HT1080 (cell line): ENCODE measurements at places on chromosomes 1 and 21.

GRCh38 chr1:41830726-41831125, 88.0 kb downstream of the HIVEP3 start:
- no peak for DNase-seq

DNA sequence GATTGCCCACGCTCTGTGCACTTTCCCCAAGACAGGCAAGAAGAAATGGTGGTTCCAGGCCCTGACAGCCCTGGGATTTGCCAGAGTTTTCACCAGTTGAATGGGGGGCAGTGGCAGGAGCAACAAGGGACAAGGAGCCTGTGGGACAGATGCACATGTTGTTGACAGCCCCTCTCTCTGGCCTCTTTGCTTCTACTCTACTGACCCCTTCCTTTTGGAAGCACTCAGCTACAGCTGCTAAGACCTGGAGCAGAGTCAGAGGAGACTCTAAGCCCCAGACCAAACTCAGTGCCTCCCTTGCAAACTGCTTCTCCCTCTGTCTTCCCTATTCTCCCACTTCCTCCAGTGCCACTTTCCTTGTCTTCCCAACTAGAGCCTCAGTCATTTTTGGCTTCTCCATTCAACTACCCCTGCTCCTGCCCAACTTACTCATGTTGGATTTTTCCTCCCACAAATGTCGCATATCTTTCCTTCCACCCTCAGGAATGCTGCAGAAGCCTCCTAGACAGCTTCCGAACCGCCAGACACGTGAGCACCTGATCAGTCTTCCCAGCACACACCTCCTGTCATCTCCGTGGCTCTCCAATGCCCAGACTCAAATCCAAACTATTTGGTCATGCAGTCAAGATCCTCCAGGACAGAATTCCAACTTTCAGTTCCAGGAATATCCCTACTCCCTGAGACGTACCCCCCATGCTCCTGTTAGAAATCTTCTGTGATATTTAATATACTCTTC, 9.1 kb downstream of the INKA2 start:
- no peak for DNase-seq

- DNase-seq = no peak
Observed at GRCh38 chr1:10204003-10204642, 6.2 kb upstream of the KIF1B start.

- DNase-seq = no peak
Observed at GRCh38 chr21:36576441-36576840, 96.5 kb upstream of the CLDN14 start.

DNA sequence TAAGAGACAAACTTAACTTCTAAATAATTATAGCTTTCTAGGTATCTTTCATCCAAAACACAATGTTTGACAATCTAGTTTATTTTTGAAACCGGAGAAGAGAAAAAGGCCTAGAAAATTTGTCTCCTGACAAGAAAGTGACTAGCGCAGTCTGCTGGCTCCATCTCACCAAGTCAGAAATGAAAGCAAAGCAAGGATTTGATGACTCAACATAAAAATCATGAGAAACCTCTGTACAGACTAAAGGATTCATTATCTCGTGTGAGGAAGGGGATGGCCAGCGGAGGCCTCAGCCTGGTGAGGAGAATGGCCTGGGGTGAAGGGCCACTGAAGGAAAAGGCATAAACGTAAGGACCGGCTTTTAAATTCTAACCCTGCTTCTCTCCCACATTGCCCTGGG, 20.0 kb upstream of the TSNAX start:
- DNase-seq = no peak

DNA sequence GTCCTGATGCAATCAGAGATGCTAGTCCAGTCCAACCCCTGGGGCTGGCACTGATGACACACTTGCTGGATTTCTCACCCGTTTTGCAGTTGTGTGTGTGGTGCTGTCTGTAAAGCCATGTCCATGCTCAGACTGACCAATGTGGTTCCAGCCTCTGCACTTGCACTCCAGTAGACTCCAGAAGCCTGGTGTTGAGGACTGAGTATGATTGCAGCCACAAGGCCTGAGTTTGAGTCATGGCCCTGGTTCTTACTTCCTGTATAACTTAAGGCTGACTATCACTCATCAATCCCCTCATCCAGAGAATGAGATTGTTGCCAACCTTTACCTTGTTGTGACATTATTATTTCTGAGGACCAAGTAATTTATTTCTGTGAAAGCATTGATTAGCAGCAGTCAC, 34.8 kb upstream of the IKBKE start:
- peak; percentile 59 for DNase-seq

- DNase-seq = no peak
Observed at GRCh38 chr1:238324211-238324864, 433.6 kb upstream of the ZP4 start.

GRCh38 chr1:152112101-152112884, 3.0 kb downstream of the TCHH start:
- no peak for DNase-seq

DNA sequence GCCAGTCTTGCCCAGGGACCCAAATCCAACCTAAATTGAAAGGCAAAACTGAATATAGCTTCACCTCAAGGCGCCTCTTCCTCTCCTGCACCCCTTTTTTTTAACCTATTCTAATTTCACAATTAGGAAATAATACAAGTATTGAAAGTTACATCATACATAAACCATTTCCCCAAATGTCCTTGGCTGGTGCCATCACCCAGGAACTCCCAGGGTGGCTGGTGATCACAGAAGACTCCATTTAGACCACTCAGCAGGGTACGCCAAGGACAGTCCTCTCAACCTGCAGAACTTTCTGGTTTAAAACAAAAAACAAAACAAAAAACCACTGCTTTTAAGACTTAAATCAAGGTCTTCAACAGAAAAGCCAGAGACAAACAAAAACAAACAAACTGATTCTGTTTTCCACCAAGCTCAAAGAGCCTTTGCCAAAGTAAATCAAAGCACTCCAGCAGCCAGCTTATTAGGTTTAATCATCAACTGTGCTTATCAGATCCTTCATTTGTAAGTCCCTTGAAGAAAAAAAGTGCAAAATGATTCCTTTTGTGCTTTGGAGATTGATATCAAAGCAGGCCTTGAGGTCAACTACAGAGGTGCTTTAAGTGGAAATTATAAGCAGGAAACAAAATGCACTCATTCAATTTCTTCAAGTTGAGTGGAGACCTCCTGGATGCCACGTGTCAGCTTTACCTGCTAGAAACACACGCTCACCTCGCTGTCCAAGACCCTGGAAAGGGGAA, 113.0 kb downstream of the ETS2 start:
- DNase-seq = no peak

GRCh38 chr1:209569455-209570207, 13.9 kb upstream of the CAMK1G start:
- DNase-seq = peak; percentile 67

DNA sequence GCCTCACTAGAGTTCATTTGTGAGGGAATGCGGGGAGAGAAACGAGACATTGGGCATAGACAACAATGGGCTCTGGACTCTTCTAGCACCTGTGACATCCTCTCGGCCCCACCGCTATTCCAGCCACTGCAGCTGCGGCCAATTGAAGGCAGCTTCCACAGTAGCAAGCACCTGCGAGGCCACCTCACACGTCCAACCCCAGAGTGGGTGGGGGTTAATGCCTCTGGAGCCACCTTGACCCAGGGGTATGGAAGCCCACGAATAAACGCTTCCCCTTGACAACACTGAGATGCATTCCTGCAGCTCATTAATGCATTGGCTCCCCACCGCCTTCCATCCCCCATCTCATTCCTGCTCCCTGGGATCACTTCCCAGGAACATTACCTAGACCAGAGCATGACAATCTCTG, 104.4 kb downstream of the GLIS1 start:
- no peak for DNase-seq

GRCh38 chr1:67211589-67212563, 45.6 kb downstream of the IL23R start:
- DNase-seq = no peak

- no peak for DNase-seq
Observed at GRCh38 chr1:221117133-221117532, 237.9 kb downstream of the HLX start.

- DNase-seq = no peak
Observed at GRCh38 chr1:206551296-206551985, 44.1 kb downstream of the RASSF5 start.

- no peak for DNase-seq
Observed at GRCh38 chr1:1400576-1401456, 1.7 kb upstream of the CCNL2 start.

GRCh38 chr1:15168479-15168878, 14.9 kb downstream of the TMEM51 start:
- DNase-seq = peak; percentile 92

GRCh38 chr1:192759104-192759503, 49.7 kb upstream of the RGS2 start:
- no peak for DNase-seq

- DNase-seq = no peak
Observed at GRCh38 chr1:15332952-15333715, 76.6 kb upstream of the EFHD2 start.

DNA sequence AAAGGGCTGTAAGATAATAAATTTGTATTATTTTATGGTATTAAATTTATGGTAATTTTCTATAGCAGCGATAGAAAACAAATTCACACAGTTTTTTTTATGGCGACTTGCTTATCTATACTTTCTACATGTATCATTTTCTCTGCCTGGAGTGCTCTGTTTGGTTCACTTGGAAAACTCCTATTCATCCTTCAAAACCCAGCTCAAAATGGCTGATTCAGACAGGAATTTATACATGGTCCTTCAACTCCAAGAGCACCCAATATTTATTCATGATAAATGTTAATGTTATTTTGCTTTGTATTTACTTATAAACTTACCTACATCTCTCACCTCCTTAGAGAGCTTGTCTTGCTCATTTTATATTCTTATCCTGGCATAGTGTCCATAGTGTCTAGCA, 55.6 kb upstream of the SSX2IP start:
- DNase-seq = no peak

DNA sequence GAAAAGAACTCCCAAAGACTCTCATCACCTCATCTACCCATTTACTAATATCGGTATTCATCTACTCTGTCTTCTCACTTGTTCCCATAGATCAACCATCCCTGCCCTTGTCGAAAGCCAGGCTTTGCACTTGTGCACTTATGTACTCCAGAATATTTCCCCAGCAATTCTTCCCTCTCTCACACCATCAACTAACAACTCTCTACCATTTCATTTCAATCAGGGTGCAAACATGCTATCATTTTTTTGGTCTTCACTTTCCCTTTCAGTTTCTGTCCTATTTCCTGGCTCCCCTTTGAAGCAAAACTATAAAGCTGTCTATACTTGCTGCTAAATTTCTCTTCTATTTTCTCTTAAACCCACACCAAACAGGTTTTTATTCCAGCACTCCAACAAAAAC, 6.7 kb downstream of the C1orf105 start:
- DNase-seq = no peak

DNA sequence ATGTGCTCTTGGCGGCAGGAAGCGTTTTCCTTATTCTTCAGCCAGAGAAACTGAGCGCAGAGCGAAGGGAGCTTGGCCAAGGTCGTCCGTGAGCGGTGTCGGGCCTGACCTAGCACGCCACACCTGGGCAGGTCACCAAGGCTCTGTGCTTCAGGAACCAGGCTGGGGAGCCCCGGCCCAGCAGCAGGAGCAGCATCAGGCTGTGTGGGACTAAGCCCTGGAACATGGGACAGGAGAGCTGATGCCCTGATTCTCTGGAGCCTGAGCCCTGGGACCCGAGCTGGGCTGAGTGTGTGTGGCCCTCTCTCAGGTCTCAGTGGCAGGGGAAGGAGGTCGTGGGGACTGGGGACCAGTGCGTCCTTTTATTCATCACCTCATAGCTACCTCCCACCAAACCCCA, 65.2 kb upstream of the ABCG1 start:
- DNase-seq = no peak

DNA sequence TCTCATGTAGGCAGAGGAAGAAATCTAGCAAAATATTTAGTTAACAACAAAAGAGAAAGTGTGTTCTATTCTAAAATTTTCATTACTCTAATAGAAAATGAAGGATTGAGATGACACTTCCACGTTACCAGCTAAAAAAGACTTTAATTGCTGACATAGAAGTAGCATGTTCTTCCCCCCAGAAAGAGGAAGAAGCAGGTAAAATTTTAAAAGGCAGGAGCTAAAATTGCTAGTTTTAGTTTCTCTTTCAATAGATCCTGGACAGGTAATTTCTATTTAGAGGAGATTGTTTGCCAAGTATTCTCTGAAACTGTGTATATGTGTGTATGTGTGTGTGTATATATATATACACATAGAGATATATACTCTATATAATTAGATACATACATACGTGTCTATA, 248.1 kb upstream of the FMN2 start:
- no peak for DNase-seq

DNA sequence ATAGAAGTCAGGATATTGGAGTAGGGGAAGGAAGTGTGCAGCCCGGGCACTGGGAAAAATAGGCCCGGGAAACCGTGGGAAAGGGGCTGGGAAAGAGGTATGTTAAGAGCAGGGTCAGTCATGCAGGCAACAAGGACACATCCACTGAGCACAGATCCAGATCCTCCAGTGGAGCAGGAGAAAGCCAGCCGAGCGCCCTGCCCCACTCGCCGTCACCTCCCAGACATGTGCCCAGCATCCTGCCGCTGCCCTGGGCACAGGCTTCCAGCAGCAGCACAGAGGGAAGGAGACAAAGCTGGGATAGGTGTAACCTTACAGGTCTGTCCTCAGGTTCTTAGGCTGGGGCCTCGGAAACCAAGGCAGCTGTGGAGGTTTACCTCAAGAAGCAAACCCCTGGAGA, 64.2 kb downstream of the FAM163A start:
- DNase-seq = no peak

GRCh38 chr1:37605806-37606474, 10.2 kb upstream of the GNL2 start:
- DNase-seq = no peak

GRCh38 chr1:5937373-5937857, 54.8 kb downstream of the NPHP4 start:
- no peak for DNase-seq

GRCh38 chr1:117104986-117105385, 16.6 kb downstream of the TRIM45 start:
- DNase-seq = no peak

DNA sequence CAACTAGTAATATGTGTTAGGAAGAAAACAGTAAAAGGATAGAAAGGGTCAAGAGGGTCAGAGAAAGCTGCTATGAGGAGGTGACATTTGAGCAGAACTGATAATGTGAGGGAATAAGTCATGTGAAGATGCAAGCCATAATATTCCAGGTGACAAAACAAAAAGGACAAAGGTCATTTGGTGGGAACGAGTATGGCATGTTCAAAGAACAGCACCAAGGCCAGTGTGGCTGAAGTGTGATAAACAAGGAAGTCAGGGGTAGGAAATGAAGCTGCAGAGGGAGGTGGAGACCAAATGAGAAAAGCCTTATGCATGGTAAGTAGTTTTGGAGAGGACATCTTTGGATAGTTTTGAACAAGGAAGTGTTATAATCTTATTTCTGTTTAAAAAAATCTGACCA, 46.7 kb downstream of the LPGAT1 start:
- no peak for DNase-seq

- no peak for DNase-seq
Observed at GRCh38 chr1:19101244-19101643, 108.8 kb downstream of the UBR4 start.

- DNase-seq = no peak
Observed at GRCh38 chr1:93613898-93614297, 67.7 kb downstream of the BCAR3 start.

DNA sequence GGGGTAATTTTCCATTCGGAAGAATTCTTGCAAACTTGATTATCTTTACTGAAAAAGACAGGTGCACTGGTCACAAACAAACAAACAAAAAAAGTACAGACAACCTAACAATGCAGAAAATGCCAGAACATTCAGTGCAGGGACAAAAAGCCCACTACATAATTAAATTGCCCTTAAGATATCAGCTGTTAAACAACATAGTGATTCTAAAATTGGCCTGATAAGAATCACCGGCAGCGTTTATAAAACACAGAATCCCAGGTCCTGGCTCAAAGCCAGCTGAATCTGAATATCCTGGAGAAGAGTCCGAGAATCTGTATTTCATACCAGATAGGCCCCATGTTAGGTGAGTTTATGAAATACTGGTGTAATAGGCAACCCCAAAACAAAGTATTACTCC, 6.1 kb downstream of the PLPP3 start:
- no peak for DNase-seq
